Left kidney (tissue), 8 donors: ENCODE measurements at places on chromosomes 13 and 19.

DNA sequence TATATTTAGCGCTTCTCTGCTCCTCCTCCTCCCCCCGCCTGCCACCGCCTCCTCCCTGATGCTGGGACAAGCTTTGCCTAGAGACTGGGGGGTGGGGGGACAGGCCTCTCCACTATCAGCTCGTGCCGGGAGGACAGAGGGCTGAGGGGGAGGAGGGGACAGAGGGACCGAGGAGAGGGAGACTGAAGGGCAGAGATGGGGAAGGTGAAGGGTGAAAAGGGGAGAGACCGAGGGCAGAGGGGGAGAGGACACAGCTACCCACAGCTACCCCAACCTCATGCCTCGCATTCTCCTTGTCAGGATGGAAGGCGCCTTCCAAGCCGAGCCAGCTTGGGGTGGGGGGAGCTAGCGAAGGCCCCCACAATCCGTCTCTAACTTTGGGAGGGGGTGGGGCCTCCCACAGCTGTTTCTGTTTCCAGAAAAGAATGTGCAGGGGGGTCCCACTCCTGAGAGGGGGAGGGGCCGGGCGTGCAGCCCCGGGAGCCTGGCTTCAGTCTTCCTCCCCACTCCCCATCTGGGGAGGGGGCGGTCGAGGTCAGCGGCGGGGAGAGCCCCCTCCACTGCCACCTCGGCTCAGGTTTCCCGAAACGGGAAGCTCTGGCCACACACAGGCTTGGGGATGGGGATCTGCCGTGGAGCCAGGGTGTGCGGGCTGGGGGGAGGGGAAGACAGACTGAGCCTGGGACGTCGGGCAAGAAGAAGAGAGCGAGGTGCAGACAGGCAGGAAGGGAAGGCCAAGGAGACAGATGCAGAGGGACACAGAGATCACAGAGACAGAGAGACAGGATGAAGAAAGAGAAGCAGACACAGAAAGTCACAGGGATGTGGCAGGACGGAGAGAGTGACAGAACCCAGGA is 1.6 kb downstream of the DACT3 start:
- peak; percentile 68 for DNase-seq

GRCh38 chr13:76815344-76815743 is 70.9 kb downstream of the KCTD12 start:
- DNase-seq: no peak

- no peak for DNase-seq
Measured at GRCh38 chr19:5045029-5045428, 76.1 kb downstream of the KDM4B start.

GRCh38 chr13:66971004-66971403 is 259.1 kb downstream of the PCDH9 start:
- DNase-seq: no peak

GRCh38 chr13:60590800-60591747 is 194.1 kb downstream of the TDRD3 start:
- no peak for DNase-seq

- DNase-seq: no peak
Measured at GRCh38 chr13:83883061-83883523, 818 bp upstream of the SLITRK1 start.

- peak; percentile 44 for DNase-seq
Measured at GRCh38 chr13:37868691-37869505, 674 bp downstream of the TRPC4 start.

DNA sequence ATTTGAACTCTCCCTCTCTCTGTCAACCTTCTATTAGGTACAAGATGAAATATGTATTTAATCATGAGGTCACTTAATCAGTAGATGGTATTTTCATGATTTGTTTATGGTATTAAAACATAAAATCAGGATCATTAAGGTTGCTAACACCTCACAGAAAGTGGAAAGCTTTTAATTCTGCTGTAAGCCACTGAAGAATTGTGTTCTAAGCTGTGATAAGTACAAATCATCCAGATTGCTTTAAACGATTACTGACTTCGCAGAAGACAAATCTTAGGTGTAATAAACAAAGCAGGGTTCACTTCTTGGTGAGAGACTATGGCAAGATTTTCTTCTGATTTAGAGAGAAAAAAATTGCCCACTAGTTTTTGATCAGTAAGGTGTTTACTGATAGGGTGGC is 214.5 kb downstream of the ABCC4 start:
- DNase-seq: no peak

DNA sequence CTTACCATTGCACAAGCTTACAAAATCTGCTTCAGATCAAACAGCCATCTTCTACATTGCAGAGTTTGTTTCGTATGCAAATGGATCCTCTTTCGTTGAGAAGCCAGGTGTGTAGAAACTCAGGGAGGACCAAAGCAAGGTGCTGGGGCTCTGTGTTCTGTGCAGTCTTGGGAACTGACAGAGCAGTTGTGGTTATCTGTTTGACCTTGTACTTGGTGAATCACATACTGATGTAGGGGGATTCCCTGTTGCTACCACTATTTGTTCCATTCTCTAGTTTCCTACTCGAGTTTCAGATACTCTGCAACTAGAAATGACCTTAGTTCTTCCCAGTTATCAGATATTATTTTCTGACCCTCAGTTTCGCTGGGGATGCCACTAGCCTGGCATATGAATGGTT is 95.2 kb upstream of the CLDN10 start:
- no peak for DNase-seq

DNA sequence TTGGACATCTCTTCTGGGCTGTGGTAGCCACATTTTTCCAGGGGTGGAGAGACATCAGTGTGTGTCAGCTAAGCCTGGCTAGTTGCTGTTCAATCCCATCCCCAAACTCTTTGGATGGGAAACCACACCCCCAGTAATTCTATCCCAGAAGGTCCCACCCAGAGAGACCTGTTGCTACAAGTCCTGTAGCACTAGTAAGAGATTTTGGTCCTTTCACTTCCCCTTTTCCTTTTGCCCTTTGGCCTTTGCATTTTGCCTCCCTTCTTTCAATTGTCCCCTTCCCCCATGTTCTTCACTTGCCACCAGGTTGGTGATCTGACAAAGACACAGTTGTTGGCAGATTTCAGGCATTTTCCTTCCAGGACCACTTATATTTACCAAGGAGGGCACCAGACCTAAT is 3.8 kb downstream of the CBY2 start:
- DNase-seq: no peak

- DNase-seq: no peak
Measured at GRCh38 chr13:40206241-40207000, 460.0 kb downstream of the FOXO1 start.

GRCh38 chr13:59493436-59493965 is 670.2 kb downstream of the DIAPH3 start:
- no peak for DNase-seq

- no peak for DNase-seq
Measured at GRCh38 chr13:34076319-34076718, 258.4 kb downstream of the RFC3 start.

DNA sequence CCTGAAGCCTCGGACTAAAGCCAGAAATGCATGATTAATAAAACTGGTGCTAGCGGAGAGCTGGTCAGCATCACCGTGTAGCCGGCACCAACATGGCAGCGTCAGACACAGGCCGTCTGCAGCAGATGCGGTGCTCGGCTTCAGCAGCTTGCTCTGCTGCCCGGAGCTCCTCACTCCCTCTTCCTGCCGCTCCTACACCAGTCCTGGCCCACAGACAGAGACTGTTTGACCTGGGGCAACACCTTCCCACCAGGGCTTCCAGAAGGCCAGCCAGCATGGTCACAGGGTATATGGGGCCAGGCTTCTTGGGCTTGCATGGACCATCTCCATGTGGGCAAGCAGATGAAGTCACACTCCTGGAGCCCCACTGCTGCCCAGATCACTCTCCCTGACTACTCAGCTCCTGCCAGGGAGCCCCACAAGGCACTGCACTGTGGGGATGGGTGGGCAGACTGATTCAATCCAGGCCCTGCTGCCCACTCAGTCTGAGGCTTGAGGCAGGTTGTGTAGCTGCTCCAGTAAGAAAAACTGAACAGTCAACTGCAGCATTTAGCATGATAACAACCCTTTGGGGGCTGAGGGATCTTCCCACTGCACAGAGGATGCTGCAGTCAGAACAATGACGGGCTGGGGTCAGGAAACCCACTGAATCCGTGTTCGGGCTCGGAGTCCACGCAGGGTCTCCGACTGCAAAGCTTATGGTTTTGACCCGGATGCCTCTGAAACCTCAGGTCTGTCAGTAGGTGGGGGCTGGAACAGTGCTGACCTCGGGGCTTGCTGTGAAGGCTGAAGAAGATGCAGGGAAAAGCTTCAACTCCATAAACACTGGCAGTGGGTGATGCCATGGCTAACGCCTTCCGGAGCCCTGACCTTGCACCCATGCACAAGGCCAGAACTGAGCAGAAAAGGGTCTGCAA is 45.6 kb downstream of the CEBPG start:
- no peak for DNase-seq

DNA sequence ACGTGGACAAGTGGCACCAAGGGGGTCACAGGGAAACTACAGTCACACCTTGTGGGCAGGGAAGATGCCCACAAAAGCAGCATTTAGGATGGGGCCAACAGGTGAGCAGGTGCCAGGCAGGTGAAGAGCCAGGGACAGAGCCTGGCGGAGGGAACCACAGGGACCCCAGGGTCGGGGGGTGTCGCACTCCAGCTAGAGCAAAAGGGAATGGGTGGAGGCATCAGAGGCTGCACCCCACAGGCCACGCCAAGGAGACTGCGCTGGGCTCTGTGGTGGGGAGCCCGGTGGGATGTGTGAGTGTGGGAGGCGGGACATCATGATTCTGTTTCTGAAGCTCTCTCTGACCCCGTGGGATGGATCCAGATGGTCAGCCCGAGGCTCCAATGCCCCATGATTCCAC is 66.7 kb downstream of the EPS15L1 start:
- DNase-seq: no peak

DNA sequence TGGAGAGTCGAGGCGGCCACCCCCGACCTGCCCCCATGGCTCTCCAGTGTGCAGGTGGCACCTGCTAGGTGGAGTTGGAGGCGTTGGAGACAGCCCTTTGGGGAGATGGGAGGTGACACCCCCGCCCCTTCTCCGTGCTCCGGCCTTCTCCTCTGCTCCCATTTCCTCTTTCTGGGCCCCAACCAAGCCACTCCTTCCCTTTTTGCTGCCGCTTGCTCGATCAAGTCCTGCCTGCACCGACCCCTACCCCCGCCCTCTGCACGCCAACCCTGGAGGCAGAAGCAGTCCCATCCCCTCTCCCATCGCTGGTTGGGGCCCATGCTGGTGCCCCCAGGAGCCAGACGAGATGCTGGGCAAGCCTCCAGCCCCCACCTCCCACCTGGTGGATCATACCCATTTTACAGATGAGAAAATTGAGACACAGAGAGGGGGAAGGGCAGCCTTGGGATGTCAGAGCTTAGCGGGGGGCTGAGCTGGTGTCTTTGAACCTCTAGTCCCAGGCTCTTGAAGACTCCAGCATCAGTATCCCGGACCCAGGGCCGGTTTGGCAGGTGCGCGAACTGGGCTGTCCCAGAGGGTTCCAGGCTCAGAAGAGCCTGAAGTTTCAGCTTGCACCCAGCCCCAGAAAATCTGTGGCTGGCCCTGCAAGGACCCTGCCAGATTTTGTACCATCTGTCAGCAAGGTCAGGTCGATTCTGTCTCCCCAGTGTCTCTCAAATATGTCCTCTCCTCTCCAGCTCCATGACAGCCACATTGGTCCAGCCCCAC is 10.3 kb downstream of the GNA15 start:
- DNase-seq: no peak

- no peak for DNase-seq
Measured at GRCh38 chr19:6888967-6889366, 1.6 kb downstream of the ADGRE1 start.

DNA sequence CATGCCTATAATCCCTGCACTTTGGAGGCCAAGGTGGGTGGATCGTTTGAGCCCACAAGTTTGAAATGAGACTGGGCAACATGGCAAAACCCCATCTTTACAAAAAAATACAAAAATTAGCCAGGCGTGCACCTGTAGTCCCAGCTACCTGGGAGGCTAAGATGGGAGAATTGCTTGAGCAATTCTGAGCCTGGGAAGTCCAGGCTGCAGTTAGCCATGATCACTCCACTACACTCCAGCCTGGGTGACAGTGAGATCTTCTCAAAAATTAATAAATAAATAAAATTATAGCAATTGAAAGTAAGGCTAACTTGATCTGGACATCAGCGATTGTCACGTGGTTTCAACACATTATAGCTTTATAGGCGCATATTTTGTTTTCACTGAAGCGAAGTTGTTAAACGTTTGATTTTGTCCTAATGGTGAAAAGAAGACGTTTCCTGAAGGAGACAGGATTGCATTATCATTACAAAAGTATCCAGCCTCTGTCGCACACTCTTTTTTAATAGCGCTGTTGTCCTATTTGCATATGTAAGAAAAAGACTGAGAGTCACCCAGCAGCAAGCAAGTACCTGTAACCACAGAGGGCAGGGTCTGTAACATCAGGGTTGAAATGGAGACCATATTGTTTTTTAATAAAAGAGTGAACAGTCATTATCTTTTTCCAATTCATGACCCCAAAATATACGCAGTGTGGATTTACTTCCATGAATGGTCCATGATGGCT is 335.7 kb downstream of the DCT start:
- no peak for DNase-seq

GRCh38 chr19:56759531-56759930 is 81.0 kb downstream of the PEG3 start:
- DNase-seq: no peak

GRCh38 chr13:37134411-37135041 is 29.1 kb upstream of the CSNK1A1L start:
- DNase-seq: peak; percentile 87

GRCh38 chr19:37452500-37453245 is 14.6 kb downstream of the ZNF569 start:
- DNase-seq: no peak

- no peak for DNase-seq
Measured at GRCh38 chr13:90443268-90443667, 904.2 kb upstream of the MIR17HG start.
